Stimulated activated CD4-positive, alpha-beta T cell treated with anti-CD3 and anti-CD28 coated beads, Interleukin-1b, Interleukin-23, amount 100 ng/mL, for 48 hours (primary cell): ENCODE measurements at places on chromosomes 12 and 14.

DNA sequence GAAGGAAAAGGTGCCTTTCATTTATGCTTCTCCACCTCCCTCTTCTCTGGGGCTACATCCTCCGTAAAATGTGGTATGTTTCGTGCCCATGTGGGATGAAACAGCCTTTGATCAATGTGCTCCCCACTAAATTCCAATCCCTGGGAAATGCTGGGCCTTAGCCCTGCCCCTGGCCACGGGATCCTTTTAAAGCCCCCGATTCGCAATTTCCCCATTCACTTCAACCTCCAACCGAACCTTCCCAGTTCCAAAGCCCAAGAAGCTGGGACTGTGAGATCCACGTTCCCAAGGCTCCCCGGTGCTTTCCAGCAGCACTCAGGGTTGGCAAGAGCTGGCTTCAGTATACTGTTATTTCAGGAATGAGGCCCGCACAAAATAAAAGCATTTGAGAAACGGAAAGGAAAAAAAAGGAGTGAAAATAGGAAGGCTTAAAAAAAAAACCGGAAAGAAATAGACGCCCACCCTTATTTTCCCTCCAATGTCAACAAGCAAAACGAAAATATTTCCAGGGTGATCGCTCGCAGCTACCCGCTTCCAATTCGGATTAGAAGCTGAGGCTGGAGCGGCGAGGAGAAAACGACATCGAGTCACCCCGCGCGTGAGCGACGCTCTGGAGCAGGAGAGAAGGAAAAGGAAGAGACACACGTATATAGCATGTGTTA is 1.3 kb upstream of the FOXG1 start:
- DNase-seq: no peak

DNA sequence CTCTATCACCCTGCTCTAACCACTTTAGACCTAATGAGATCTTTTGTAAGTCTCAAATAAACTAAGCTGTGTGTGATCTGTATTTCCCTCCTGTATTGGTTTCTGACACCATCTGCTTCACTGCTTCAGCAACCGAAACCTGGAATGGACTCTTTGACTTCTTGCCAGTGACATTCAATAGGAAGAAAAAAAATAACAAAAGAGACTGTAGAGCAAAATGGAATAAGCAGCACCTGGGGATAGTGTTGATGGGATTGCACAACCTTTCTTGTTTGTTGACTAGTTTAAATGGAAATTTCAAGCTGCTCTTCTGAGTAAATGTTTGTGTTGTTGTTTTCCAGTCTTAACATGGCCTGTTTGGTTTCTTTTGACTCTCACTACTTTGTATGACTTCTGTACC is 888.6 kb upstream of the SEL1L start:
- DNase-seq: no peak

DNA sequence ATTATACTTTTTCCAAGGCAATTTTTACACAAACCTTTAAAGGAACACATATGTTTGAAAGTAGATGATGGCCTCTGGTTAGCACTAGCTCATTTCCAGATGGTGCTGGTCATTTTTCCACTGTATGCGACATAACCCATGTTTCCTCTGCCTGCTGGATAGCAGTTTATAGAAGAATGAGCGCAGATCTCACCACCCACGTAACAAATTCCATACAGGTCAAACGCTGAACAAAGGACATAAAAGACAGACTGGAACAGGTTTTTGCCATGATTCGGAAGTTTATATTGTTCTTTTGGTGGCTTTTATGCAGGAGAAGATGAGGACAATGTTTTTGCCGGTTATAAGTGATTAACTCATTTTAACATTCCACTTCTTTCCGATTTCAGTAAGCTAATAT is 30.7 kb downstream of the PPP1R36 start:
- no peak for DNase-seq

GRCh38 chr14:34128665-34129064 is 177.8 kb upstream of the EGLN3 start:
- DNase-seq: no peak

GRCh38 chr14:101518611-101519473 is 42.5 kb upstream of the DIO3 start:
- DNase-seq: no peak

GRCh38 chr14:94543449-94544124 is 17.7 kb upstream of the SERPINA4 start:
- no peak for DNase-seq

DNA sequence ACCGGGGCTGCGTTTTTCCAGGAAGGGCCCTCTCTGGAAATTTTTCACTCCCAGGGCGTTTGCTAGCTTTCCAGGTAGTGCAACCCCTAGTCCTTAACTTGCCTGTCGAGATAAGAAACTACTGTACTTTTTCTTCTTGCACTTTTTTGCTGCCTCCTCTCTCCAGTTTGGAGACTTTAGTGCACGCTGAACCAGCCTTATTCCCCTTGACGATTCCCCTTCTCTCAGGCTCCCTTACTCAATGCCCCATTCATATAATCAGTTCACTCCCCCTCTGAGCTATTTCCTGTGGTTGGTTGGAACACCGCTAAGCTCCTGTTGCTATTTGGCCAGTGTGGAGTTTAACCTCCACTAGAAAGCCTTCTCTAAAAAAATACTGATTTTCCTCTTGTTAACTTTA is 682 bp downstream of the CREBL2 start:
- DNase-seq: no peak

DNA sequence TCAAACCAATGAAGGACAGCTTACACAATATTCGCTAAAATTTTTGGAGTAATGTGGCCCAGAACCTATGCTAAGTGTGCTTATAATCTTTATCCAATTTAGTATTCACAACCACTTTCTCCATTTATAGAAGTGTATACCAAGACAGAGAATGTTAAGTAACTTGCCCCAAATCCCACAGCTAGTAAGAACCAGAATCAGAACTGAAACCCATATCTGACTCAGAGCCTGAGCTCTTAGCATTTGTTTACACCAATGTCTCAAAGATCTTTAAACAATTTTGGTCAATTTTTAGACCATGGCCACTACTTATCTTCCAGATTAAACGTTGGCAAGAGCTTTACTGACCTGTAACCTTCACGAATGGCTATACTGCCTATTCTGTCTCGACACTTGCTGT is 53.0 kb downstream of the PAPLN start:
- no peak for DNase-seq

GRCh38 chr12:103882861-103883596 is 42.0 kb upstream of the NT5DC3 start:
- no peak for DNase-seq

GRCh38 chr12:131599190-131600159 is 111.4 kb upstream of the SFSWAP start:
- DNase-seq: no peak

GRCh38 chr12:96235484-96235826 is 41.3 kb downstream of the ELK3 start:
- no peak for DNase-seq

- no peak for DNase-seq
Observed at GRCh38 chr12:69501154-69501895, 31.1 kb downstream of the FRS2 start.

GRCh38 chr14:79991866-79992265 is 219.4 kb downstream of the DIO2 start:
- DNase-seq: no peak

- DNase-seq: no peak
Observed at GRCh38 chr14:54686871-54687749, 120.2 kb downstream of the SAMD4A start.

GRCh38 chr12:107684990-107685359 is 624 bp upstream of the PWP1 start:
- DNase-seq: peak; percentile 25
